ENCODE measurements at places on chromosomes 7 and 10.

DNA sequence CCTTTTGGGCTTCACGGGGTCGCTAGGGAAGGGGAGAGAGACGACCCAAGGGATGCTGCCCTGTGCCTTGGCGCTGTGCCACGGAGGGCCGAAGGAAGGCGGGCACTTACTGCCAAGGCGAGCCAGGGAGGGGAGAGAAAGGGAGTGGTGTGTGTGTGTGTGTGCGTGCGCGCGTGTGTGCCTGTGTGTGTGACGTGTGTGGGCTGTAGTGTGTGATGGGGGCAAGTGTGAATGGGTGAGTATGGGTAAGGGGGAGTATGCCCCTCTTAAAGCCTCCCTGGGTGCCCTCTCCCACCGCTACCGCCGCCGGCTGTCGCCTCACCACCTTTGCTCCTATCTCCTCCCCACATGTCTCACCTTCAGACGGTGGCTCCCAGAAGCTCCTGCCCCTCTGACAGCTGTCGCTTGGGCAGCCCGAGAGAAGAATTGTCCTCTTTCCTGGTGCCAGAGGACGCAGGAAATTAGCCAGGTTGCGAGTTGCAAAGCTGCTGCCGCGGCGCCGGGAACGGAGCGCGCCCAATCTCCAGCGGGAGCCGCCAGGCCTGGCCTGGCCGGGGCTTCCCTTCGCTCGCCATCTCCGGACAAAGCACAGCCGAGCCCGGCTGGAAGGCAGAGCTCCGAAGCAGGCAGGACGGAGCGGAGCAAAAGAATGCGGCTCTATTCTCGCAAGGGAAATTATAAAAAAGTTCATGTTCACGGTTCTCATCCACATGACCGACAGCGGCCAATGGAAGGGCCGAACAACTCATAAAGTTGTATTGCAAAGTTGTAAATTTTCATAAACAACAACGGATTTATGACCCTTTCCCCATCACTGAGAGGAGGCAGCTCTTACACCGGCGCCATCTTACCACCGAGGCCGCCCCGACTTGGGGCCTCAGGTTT is at the start of gene HOXA3:
Gene HOXA3 (minus strand): TSS at position 653 of the 885 bp plus-strand sequence. CDS start 41,943 bp downstream, outside the sequence.
- no peak for DNase-seq

DNA sequence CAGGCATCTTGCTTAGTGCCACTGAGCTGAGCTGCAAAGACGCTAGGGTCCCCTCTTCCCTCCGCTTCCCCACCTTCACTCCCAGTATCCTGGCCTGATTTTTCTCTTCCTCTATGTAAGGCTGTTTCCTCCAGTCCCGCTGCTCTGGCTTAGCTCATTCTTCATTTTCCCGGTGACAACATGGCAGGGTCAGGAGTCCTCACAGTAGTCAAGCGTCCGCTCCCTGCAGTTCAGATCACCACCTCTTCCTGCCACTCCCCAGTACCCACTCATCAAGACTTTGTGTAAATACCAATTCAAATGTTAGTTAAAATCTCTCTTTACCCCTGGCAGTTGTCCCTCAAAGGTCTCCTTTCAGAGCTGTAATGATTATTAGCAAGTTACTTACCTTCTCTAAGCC is 650.4 kb upstream of the CELF2 start:
- DNase-seq = no peak

GRCh38 chr7:39582536-39582935 is 16.3 kb downstream of the YAE1 start:
- DNase-seq = no peak

DNA sequence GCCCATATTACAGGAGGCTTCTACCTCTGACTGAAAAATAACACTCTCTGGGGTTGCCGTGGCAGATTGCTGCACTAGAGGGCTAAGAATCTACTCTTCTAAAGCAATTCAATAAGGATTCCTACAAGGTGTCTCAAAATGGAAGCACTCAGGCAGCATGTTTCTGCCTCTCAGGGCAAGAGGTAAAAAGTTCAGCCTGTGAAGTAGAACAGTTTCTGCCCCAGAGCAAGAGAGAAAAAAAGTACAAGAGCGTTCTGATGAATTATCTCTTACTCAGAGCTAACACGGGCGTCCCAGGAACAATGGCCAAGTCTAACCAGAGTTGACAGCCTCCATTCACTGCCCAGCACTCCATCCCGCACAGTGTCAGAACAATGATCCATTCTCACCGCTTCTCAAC is 71.3 kb upstream of the TES start:
- no peak for DNase-seq

DNA sequence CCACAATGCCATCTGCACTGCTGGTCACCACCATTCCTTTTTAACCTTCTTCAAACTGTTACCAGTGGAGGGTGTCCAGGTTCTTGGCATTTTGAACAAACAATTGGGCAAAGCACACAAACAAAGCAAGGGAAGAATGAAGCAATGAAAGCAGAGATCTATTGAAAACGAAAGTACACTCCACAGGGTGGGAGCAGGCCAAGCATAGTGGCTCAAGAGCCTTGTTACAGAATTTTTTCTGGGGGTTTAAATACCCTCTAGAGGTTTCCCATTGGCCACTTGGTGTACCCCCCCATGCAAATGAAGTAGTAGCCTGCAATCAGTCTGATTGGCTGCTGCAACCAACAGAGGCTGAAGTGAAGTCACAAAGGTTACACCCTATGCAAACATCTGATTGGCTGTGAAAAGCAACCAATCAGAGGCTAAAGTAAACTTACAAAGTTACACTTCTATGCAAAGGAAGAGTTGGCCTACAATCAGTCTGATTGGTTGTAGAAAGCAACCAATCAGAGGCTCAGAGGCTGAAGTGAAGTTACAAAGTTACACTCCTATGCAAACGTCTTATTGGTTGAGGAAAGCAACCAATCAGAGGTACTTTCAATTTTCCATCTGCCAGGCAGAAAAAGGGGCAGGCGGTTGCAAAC is 103.2 kb upstream of the WAC start:
- peak; percentile 2 for DNase-seq

- no peak for DNase-seq
Measured at GRCh38 chr7:88337572-88337971, 30.9 kb upstream of the STEAP4 start.

- no peak for DNase-seq
Measured at GRCh38 chr10:59945590-59945989, 39.2 kb upstream of the CCDC6 start.

- DNase-seq = no peak
Measured at GRCh38 chr7:131039355-131039762, 288.3 kb upstream of the MKLN1 start.

DNA sequence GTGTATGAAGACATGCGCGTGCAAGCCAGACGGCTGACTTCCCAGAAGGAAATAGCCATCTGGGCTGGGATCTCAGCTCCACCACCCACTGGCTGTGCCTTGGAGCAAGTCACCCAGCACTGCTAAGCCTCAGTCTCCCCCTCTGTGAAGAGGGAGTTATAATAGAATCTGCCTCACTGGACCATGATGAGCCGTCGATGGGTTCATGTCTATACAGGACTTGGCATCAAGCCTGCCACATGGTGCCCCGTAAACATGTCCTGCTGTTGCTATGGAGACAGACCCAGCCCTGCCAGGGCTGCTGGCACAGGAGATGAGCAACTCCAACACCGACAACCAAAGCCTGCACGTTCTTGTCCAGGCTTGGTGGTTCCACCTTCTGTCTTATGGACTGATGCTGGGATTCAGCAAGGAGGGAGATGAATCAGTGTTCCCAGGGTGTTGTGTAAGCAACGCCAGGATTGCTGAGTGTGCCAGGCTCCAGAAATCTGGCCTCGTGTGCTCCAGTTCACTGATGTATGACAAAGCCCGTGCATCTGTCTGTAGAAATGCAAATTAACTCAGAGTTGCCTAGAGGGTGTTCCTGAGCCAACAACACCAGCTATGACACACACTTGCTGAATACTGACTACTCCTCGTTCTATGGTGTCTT is 5.6 kb downstream of the GPR15LG start:
- DNase-seq = peak; percentile 55

DNA sequence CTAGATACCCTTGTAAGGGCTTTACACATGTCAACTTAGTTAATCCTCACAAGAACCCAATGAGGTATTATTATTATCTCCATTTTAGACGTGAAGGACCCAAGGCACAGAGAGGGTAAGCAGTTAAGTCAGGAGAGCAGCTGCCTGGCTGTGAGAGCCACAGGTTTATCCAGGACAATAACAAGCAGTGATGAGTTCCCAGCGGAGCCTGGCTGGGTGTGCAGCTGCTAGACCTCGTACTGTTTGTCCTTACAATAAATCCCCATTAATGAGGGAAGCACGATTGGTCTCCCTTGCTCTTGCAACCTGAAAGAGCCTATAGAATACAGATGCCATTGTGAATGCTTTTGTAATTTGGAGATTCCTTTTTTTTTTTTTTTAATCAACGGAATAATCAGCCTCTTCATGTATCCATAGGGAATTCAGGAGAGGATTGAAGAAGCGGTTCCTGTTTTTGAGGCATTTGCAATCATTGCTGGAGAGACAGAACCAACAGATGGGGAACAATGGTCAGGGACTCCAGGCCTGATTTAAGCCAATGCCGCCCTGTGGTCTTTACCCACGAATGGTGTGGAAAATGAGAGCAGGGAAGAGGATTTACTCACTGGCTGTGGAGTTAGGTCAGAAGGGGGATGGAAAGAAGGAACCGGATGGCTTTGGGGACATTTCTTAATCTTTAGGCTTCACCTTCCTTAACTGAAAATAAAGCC is 12.3 kb upstream of the ASB4 start:
- DNase-seq = no peak

- DNase-seq = no peak
Measured at GRCh38 chr7:155872678-155873369, 60.6 kb upstream of the SHH start.

GRCh38 chr7:151244841-151245346 is 3.6 kb downstream of the SMARCD3 start:
- no peak for DNase-seq

DNA sequence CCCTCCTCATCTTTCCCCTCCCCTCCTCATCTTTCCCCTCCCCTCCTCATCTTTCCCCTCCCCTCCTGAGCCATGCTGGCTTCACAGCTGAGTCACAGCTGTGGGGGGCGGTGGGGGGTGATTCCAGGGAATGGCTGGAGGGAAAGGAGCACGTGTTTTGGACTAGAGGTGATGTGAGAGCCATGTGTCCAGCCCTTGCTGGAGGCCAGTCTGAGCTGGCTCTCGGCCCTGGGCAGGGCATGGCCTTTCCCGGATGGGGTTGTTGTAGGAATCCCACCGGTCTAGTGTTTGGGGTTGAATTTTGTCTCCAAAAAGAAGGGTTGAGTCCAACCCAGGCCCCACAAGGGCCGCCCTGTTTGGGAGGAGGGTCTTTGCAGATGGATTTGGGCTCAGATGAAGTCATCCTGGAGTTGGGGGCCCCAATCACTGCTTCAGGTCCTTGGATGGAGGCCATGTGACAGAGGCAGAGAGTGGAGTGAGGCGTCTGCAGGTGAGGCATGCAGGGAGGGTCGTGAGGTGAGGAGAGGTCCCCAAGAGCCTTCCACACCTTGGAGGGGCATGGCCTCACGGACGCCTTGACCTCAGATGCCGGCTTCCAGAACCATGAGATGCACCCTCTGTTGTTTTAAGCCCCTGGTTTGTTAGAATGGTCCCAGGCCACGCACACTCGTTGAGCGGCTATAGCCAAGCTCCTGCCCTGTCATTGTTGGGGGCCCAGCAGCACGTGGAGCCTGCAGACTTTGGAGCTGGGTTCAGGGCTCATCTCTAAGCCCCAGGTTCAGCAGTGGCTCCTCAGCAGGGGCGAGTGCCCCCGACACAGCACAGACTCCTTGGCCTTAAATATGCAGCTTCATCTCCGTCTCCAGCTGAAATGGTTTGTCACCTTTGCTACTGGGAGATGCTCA is 101.6 kb downstream of the DNAJB6 start:
- no peak for DNase-seq

GRCh38 chr7:152383341-152384234 is 52.2 kb downstream of the KMT2C start:
- DNase-seq = peak; percentile 54

DNA sequence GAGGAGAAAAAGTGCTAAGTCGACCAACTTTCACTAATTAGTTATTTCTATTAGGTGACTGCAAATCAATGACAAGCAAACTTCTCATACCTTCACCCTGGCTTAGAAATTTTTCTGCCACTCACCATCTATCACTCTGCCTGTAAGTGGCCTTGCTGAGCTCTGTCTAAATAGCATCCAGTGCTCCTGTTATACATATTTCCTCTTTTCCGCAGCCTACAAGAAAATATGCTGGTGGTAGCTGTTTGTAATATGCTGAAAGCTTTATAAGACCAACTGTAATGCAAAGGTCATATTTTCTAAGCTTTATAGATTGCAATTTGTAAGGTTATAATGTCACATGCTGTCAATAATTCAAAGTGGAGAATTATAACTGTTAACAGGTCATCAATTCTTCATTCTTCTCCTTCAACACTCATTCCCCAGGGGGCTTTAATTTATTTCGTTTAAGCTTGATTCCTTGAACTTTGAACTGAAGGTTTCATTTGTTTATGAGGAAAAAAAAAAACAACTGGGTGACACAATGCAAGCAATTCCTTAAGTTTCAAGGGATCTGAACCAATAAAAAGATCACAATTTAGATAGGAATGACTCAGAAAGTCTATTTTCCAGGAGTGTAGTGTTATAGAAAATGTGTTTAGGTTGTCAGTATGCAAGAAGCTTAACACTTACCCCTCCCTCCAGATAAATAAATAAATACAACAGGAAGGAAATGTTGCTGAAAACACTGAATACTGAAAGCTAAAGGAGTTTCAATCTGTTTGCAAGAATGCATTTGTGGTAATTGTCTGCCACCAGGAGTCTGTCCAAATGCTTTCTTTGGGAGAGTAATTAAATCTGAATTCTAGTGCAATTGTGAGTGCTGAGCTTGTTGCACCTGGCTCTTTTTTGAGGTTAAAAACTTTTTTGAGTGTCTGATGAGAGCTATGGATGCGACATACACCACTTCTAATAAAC is 183.7 kb downstream of the SORCS1 start:
- no peak for DNase-seq

All from GM04503 (cell line).